Erythroblast (primary cell): ENCODE measurements at places on chromosomes 2 and 18.

- DNase-seq: no peak
Observed at GRCh38 chr18:13548966-13549879, 177.1 kb downstream of the FAM210A start.

GRCh38 chr2:55888936-55889335 lies 34.6 kb downstream of the EFEMP1 start:
- DNase-seq: no peak

GRCh38 chr2:237716011-237716410 lies 82.6 kb upstream of the RBM44 start:
- DNase-seq: no peak

- no peak for DNase-seq
Observed at GRCh38 chr2:74472945-74473258, 422 bp upstream of the MRPL53 start.

- no peak for DNase-seq
Observed at GRCh38 chr2:136055929-136056688, 61.8 kb downstream of the CXCR4 start.

- DNase-seq: no peak
Observed at GRCh38 chr18:61554117-61554776, 221.0 kb downstream of the CDH20 start.

DNA sequence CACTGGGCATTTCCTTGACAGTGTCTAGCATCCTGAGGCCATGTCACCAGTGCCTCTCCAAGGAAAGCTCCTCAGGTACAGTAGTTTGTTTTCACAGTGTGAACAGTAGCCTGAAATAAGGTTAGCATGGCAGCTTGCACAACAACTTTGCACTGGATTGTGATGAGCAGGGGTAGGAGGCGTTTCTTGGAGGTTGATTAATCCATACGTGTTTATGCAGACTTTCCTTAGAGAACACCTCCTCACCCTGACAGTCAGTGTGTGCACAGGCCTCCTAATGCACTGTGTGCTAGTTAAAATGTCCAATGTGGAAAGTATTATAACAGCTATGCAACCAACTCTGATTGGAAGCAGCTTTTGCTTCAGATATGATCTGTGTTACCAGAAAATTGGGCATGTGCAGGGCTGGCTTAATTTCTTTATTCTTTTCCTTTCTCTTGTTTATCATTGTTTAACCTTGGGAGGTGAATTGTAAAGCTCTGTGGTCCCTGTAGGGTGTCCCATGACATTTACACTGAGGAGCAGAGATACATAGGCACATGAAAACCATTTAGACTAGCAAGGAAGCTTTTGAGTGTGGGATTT lies 77.2 kb upstream of the LDAH start:
- DNase-seq: no peak

- DNase-seq: peak; percentile 91
Observed at GRCh38 chr2:38959938-38960608, 70.4 kb downstream of the ARHGEF33 start.

- no peak for DNase-seq
Observed at GRCh38 chr2:98473995-98474780, 29.5 kb downstream of the INPP4A start.

DNA sequence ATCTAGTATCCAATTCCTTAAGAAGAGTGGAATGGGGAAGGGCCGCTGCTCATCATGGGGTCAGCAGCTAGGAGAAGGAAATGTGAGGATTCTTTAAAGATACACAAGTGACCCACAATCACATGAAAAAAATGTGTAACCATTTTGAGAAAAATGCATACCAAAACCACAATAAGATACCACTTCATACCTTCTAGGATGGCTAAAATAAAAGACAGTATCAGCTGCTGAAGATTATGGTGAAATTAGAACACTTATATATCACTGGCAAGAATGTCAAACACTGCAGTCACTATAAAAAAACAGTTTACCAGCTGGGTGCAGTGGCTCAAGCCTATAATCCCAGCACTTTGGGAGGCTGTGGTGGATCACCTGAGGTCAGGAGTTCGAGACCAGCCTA lies 67.9 kb downstream of the C2orf74 start:
- no peak for DNase-seq

DNA sequence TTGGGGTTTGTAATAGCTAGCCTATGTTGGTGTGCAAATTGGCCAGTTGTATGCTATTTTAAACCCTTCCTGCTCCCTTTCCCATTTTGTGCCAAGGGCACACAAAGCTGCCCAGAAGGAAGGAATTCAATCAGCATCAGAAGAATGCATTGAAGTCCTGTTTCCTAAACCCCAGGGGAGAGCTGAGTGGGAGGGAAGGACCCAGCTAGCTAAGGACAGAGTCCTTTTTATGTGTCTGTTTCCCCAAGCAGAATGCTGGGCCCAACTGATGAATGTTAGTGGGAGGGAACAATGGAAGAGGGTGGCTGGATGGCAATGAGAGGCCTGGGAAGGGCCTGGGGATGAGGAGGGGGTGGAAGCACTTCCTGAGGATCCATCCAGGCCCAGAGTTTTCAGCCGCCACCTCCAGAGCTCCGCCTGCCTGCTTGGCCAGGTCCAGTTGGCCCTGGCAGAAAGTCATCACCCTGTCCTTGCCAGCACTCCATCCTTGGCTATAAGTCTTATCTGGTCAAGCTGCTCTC lies 32.7 kb downstream of the MEX3C start:
- no peak for DNase-seq

DNA sequence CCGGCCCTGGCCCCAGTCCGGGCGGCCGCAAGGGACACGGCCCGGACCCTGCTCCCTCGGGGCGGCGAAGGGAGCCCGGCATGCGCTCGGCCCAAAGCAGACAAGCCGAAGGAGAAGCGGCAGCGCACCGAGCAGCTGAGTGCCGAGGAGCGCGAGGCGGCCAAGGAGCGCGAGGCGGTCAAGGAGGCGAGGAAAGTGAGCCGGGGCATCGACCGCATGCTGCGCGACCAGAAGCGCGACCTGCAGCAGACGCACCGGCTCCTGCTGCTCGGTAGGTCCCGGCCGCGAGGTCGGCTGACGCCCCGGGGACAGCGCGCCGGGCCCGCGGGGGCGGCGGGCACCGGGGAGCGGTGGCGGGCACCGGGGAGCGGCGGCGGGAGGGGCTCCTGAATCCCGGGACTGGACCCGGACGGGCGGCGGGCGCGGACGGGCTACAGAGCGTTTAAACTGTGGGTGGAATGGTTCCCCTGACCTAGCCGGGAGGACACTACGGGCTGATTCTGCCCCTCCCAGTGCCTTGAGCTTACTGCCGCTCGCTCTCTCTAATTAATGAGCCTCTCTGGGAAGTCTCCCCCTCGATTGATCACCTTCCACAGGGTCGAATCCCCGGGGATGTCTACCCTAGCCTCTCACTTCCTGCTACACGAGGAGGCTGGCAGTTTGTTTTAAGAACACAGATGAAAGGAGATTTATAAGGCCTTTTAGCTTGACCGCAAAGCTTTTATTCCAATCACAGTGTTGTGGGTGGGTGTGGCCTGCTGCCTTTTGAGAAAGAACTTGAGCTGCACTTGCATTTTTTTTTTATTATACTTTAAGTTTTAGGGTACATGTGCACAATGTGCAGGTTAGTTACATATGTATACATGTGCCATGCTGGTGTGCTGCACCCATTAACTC lies 853 bp downstream of the GNAL start:
- DNase-seq: peak; percentile 27

DNA sequence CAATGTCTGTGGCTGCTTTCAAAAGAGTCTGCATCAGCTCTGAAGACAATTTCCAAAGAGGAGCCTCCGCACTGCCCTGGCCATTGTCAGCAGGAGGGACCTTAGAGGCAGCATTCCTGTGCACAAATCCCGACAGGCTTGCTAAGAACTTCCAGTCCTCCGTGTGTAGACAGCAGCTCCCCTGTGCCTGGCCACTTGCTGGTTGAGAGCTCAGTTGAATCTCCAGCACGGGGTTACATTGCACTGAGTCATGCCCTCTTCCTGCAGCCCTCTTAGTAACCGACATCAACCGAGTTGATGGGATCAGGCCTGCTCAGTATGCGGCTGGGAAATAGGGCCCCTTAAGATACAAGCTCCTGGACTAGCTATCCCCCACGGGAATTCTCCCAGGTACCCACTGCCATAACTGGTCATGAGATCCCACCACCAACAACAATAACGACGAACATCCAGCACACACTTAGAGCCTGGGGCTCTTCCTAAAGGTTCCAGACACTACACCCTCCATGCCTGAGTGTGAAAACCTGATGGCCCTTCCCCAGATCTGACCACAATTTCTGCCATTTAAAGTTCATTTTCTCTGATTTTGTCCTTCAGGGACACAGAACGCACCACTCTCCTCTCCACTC lies 12.0 kb downstream of the ATP6V1B1 start:
- no peak for DNase-seq

DNA sequence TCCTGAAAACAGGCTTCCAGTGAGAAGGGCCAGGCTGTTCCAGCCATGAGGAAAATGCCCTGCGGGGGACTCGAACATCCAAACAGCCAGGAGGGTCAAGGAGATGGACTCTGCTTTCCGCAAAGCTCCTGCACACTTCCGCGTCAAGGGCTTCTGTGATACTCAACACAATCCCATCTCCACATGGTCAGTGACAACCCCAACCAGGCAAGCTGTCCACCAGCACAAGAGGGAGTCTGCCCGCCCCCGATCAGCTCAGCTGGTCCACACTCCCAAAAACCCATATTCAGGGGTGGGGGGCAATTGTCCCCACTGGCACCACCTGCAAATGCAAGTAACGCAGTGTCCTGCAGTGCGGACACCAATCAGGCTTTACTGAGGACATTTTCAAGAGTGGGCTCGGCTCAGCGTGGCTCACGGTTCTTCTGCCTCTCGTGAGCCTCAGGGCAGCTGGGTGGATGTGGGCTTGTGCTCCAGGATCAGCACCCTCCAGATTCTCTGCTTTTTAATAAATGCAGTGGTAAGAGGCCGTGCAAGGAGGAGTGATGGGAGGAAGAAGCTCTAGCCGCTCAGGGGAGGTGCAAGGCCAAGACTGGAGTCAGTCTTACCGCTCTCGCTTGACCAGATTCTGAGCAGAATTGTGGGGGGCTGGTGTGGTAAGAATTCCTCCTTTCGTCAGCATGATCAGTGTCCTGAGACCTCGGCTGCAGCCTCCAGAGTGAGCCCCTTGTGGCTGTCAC lies 19.5 kb upstream of the CIDEA start:
- DNase-seq: no peak

DNA sequence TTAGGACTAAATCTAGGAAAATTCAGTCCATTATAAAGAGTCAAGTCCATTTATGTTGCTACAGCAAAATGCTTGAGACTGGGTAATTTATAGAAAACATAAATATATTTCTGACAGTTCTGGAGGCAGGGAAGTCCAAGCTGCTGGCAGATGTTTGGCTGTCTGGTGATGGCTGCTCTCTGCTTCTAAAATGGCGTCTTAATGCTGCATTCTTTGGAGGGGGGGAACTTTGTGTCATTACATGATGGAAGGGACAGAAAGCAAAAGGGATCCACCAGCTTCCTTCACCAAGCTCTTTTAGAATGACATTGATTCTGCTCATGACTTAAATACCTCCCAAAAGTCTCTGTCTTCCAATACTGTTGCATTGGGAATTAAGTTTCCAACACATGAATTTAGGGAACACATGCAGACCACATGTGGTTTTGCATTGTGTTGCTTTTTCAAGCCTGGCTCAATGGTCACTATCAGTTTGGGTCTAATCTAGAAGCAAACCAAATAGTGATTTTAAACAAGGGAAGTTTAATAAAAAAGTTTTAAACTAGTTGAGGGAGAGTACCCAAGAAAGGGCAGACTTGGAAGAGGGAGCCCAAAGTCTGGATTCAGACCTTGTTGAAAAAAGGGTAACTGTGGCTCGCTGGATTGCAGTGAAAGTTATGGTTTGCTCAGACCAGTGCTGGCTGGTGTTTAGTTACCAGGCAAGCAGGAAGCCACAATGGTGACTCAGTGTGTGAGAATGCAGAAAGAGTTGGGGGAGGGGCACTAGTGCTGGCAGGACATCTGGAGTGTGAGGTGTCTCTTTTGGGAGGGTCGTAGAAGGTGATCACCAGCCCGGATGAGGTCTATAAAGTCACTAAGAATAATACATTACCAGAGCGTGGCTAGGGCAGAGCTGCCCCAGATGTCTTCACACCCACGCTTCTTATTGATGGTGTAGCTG lies 30.8 kb downstream of the C18orf54 start:
- DNase-seq: no peak

DNA sequence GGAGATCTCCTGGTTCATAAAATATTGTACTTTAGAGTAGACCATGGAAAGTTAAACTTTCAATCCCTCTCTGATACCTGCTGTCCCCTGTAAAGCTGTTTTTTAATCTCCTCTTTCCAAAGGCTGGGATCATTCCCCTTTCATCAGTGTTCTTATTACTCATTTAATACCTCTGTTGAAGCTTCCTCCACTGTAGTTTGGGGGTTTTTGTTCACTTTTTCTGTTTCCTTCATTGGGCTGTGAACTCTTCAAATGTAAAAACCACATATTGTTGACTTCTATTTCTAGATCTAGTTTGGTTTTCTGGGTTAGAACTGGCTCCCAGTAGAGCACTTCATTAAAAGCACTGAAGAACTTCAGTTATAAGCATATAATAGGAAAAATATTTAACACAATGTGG lies 598.1 kb downstream of the RNF144A start:
- no peak for DNase-seq

GRCh38 chr2:201151127-201151981 lies 31.6 kb upstream of the CASP10 start:
- no peak for DNase-seq

DNA sequence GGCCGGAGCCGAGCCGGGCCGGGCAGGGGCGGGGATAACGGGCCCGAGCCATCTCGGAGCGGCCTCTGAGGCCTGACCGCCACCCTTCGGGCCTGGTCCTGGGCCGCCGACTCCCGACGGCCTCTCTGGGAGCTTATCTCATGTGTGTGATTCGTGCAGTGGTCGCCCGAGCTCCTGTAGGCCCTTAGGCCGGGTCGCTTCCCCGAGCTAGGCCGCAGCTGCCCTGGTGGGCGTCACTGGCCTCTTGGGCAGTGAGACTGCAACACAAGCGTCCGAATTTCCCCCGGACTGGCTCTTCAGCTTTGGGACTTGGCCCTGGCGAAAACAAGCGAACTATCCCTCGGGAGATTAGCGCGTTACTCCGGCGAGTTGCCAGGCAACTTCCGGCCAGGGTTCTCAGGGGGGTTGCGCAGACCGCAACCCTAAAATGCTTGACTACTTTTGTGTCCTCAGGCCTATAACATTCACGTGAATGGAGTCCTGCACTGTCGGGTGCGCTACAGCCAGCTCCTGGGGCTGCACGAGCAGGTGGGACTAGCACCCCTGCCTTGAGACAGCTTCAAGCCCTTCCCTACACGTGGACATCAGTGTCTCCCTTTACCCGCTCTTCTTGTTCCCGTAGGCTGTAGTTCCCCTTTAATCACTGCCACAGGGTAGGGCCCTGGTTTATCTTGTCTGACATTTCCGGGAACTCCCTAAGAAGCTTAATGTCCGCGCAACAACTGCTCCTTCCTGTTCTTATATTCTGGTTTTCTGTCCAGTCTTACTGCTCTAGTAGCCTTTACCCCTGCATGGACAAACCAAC lies 602 bp downstream of the SNX17 start:
- DNase-seq: peak; percentile 82

- no peak for DNase-seq
Observed at GRCh38 chr2:213490087-213490486, 205.8 kb downstream of the SPAG16 start.

DNA sequence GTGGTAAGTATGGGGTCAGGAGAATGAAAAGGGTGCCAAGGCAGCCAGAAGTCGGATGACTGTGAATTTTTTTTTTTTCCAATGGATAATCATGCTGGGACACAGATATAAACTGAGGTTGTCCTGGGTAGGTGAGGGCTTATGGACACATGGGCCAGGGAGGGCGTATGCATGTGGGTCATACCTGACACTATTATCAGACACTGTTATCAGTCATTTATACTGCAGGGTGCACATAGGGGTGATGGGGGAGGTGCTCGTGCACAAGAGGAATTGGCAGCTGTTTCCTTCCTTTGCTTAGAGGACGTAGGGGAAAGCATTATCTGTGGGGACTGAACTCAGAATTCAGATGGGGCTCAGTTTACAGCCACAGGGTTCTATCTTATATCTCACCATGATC lies 10.1 kb downstream of the CTIF start:
- no peak for DNase-seq
